ENCODE measurements at places on chromosomes 13 and 19.

GRCh38 chr13:106958621-106959048, 390.7 kb upstream of the ARGLU1 start:
- no peak for DNase-seq

DNA sequence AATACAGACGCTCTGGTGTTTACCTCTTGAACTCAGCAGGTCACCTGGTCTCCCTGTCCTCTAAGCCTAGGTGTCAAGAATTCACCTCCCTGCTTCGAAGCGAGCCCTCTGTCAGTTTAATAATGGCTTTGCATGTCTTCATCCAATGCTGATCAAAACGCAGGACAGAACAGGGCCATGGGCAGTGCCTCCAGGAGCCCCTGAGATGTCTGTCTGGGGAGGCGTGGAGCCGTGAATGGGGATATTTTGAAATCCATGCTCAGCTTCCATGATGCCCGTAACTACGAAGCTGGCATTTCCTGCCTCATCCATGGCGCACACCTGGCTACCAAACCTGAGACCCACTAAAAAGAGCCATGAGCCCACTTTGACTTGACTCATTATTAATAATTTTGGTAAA, 113.7 kb downstream of the RAB20 start:
- no peak for DNase-seq

DNA sequence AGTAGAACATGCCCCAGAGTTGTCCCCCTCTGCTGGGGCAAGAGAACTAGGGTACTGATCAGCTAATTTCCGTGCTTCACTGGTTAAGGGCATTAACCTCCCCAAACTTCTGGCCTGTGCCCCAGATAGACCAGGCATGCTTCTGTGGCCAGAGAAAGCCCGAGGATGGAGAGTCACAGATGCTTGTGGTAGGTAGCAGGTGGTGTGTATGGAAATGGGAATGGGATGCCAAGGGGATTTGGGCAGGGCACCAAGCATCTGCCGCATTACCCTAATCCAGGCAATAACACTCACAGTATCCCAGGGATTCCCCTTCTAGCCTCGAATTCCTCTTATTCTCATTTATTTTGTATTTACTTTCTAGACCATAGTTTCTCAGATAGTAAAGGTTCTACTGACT, 124.8 kb upstream of the KLF12 start:
- no peak for DNase-seq

DNA sequence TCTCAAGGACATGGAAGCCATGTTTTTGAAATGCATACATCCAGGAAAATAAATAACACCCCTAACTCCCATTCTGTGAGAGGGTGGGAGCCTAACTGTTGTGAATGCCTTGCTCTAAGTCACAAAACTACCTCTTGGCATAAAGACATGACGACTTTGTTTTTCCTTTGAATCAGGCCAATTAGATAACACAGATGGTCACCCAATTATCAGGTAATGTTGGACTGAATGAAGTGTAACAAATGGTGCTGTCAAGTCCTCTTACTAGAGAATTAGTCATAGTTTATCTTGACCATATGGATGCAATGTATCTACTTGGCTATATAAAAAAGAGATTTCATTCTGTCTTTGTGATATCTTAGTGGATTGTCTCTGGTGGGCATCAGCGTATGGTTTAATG, 553.6 kb upstream of the ATXN8OS start:
- no peak for DNase-seq

Measured in central memory CD8-positive, alpha-beta T cell (primary cell).